ENCODE measurements at places on chromosomes 12 and 14.
A peak's percentile ranks its signal among the peaks of the same experiment; 100 is the strongest.

DNA sequence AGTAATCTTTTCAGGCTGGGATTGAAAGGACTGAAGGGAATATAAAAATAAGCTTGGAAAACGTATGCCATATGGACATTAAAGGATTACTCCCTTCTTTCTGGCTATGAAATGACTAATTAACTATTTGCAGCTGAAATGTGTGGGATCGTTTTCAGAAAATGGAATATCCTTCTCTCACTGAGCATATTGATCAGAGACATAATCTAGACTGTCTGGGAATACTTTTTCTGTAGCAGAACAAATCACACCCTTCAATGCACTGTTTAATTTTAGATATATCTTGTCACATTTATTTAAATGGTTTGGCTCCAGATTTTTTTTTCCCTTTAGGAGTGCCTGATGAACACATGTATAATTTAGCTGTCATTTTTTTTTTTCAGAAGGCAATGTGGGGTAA lies 10.8 kb upstream of the ACTR10 start:
- DNase-seq, result no peak
- H3K27me3 ChIP-seq, result no peaks in the 10 kb centered on the region
- no peaks in the 10 kb centered on the region for H3K36me3 ChIP-seq
- H3K4me1 ChIP-seq, result no peaks in the 10 kb centered on the region
- H3K4me3 ChIP-seq, result no peak overlapping the region

DNA sequence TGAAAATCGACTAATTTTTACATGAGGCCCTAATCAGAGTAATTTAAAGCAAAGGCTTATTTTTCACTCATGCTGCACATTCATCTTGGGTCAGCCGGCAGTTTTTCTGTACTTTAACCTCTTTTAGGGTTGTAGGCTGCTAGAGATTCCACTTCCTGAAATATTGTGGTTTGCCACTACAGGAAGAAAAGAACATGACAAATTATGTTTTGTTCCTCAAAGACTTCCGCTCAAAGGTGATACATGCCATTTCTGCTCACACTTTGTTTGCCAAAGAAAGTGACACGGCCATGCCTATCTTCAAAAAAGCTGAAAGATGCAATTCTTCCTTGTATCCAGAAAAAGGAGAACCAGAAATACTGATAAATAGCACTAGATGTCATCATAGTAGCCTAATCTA lies 183.4 kb upstream of the PPFIA2 start:
- DNase-seq, result no peak
- no peak overlapping the region for H3K4me3 ChIP-seq
- no peaks in the 10 kb centered on the region for H3K36me3 ChIP-seq
- H3K27ac ChIP-seq, result no peak overlapping the region
- H3K4me1 ChIP-seq, result no peaks in the 10 kb centered on the region
- no peaks in the 10 kb centered on the region for H3K27me3 ChIP-seq

DNA sequence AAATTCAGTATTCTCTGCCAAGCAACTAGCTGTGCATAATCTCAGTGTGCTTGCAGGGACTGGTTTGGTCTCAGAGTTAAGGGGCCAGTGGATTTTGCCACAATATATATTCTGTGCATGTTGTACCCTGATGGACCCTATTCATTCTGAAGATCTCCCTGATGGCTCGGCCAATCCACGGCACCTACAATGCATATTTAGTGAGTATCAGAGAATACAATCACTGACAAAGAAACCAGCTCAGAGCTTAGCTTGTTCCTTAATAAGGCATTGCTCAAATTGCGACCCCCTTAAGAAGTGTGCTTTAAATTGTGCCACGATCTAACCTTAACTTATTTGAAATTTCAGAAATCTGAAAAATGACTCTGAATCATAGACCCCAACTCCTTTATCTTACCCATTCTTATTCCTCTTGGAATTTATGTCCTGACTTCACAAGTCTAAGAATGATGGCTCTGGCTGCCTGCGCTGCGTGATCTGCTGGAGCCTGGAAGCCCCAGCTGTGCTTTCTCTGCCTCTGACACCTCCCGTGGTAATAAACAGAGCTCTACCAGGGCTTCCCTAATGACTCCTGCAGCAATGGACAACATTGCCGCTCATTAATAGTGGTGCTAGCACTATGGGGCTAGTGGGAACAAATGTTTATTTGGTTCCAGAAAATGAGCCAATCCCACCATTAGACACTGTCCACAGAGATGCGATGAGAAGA lies 9.0 kb upstream of the DCAF4 start:
- H3K4me3 ChIP-seq, result no peak overlapping the region
- no peaks in the 10 kb centered on the region for H3K4me1 ChIP-seq
- H3K27me3 ChIP-seq, result peaks cover 4% of the 10 kb centered on the region

DNA sequence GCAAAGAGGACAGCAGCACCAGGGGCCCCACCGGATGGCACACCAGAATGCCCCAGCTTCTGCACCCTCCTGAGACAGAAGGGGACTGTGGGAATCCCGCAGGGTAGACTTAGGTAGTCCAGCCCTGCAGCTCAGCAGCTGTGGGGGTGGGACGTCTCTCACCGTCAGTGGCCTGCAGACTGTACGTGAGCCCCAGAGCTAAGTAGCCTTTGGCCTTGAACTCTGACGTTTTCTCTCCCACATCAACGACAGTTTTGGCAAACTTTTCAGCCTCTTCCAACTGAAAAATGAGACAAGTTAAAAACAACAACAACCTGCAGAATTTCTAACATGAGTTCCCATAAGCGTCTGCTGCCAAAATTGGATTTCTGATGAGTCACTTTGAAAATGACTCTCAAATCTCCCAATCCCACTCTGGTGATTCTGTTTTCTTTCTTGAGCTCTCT lies 161.4 kb downstream of the TTC7B start:
- no peaks in the 10 kb centered on the region for H3K27me3 ChIP-seq
- peaks cover 17% of the 10 kb centered on the region for H3K36me3 ChIP-seq
- H3K4me3 ChIP-seq, result no peak overlapping the region
- no peak for DNase-seq

- peak overlapping the region; percentile 90 for H3K27ac ChIP-seq
- no peak for DNase-seq
These were observed 1.2 kb downstream of the RPLP0 start for GRCh38 chr12:120199595-120200306.

- DNase-seq, result peak; percentile 67
- peaks cover 24% of the 10 kb centered on the region for H3K4me1 ChIP-seq
- H3K4me3 ChIP-seq, result no peak overlapping the region
- peaks cover 54% of the 10 kb centered on the region for H3K36me3 ChIP-seq
- H3K27me3 ChIP-seq, result no peaks in the 10 kb centered on the region
These were observed 4.6 kb downstream of the AP1G2 start for GRCh38 chr14:23562822-23563472.

GRCh38 chr14:91419044-91419397 lies 1.4 kb upstream of the CCDC88C start:
- peaks cover 35% of the 10 kb centered on the region for H3K4me1 ChIP-seq
- no peaks in the 10 kb centered on the region for H3K36me3 ChIP-seq
- no peak overlapping the region for H3K27ac ChIP-seq

- H3K4me1 ChIP-seq, result peaks cover 13% of the 10 kb centered on the region
- H3K27me3 ChIP-seq, result no peaks in the 10 kb centered on the region
- no peak overlapping the region for H3K27ac ChIP-seq
- no peak overlapping the region for H3K4me3 ChIP-seq
These were observed 33.9 kb downstream of the NUMB start for GRCh38 chr14:73424453-73424852.

DNA sequence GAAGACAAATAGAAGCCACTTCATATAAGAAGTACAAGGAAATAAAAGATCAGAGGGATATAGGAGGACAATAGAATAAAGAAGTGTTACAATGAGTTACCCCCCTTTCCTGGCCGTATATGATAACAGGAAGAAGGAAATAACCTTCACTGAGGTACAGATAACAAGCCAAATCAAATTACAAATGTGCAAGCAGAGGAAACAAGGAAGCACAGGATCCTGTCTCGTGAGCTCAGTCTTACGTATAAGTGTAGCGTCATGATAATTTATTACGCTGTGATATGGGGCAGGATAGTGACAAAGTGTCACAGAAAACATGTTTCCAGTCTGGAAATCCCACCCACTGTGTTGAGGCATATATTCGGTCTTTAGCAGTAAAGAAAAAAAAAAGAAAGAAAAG lies 26.5 kb downstream of the CRACR2A start:
- H3K36me3 ChIP-seq, result no peaks in the 10 kb centered on the region
- H3K4me3 ChIP-seq, result no peak overlapping the region
- H3K27ac ChIP-seq, result no peak overlapping the region
- no peaks in the 10 kb centered on the region for H3K27me3 ChIP-seq

- no peak for DNase-seq
- H3K27me3 ChIP-seq, result no peaks in the 10 kb centered on the region
- H3K4me1 ChIP-seq, result no peaks in the 10 kb centered on the region
- H3K4me3 ChIP-seq, result no peak overlapping the region
- no peak overlapping the region for H3K27ac ChIP-seq
These were observed 133.2 kb downstream of the SLC38A4 start for GRCh38 chr12:46692606-46693005.

GRCh38 chr12:68034567-68034966 lies 45.3 kb downstream of the IFNG-AS1 start:
- no peaks in the 10 kb centered on the region for H3K27me3 ChIP-seq
- no peak overlapping the region for H3K27ac ChIP-seq
- H3K4me1 ChIP-seq, result no peaks in the 10 kb centered on the region
- DNase-seq, result no peak
- no peaks in the 10 kb centered on the region for H3K36me3 ChIP-seq

DNA sequence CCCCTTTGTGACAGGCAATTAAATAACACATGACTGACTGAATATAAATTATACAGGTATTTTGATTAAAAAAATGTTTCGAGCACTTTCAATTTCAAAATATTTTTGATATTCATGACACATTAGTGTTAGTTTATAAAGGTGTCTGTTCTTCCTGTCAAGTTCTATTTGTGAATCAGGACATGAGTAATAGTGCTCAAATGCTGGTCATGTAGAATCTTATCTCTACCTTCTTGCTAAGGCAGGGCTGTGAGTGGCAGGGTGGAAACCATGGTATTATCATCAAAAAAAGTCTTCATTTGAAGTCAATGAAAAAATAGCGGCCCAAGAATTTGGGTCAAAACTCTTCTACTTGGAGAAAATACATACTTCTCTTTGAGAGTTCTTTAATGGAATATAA lies 250.2 kb downstream of the DACT1 start:
- no peak for DNase-seq
- H3K27ac ChIP-seq, result no peak overlapping the region
- H3K4me3 ChIP-seq, result no peak overlapping the region
- no peaks in the 10 kb centered on the region for H3K27me3 ChIP-seq
- H3K36me3 ChIP-seq, result no peaks in the 10 kb centered on the region

- no peak overlapping the region for H3K4me3 ChIP-seq
- H3K4me1 ChIP-seq, result no peaks in the 10 kb centered on the region
- DNase-seq, result no peak
- H3K27me3 ChIP-seq, result no peaks in the 10 kb centered on the region
- no peaks in the 10 kb centered on the region for H3K36me3 ChIP-seq
- no peak overlapping the region for H3K27ac ChIP-seq
These were observed 205.2 kb downstream of the PAX9 start for GRCh38 chr14:36866867-36867266.

DNA sequence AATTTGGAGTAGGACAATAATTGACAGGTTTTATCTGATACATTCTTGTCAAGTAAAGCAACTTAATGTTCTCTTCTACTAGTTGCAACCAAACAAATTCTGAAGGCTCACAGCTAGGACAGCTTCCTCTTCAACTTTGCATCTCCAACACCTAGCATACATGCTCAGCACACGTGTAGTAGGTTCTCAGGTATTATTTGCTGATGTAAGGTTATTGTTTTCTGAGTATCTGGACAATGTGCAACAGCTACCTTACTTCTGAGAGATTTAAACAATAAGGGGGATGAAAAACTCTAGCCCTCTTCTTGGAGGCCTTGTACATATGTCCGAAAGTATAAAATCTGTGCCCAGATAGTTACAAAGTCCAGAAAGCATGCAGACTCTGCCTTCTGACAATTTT lies 15.5 kb upstream of the FLRT2 start:
- no peak overlapping the region for H3K27ac ChIP-seq
- H3K27me3 ChIP-seq, result no peaks in the 10 kb centered on the region
- no peak overlapping the region for H3K4me3 ChIP-seq
- DNase-seq, result no peak
- no peaks in the 10 kb centered on the region for H3K36me3 ChIP-seq
- peaks cover 7% of the 10 kb centered on the region for H3K4me1 ChIP-seq

DNA sequence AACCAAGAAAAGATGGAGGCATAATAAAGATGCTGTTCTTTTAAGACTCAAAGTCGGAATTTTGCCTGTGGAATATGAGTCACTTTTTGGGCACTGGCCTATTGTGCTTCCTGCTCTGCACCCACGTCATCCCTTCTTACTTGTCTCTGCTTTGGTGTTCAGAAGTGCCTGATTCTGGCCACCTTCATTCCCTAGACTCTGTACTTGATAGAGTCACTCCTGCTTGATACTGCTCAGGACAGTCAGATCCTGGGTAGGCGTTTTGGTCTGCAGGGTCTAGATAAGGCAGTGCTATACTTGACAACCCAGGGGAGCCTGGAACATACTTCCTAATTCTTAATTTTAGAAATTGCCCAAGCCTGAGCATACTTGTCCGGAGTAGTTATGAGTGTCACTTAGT lies 1.9 kb downstream of the LRRK2 start:
- H3K27ac ChIP-seq, result peak overlapping the region; percentile 87
- peaks cover 36% of the 10 kb centered on the region for H3K4me1 ChIP-seq
- no peaks in the 10 kb centered on the region for H3K27me3 ChIP-seq
- H3K36me3 ChIP-seq, result no peaks in the 10 kb centered on the region
- peak overlapping the region; percentile 61 for H3K4me3 ChIP-seq

DNA sequence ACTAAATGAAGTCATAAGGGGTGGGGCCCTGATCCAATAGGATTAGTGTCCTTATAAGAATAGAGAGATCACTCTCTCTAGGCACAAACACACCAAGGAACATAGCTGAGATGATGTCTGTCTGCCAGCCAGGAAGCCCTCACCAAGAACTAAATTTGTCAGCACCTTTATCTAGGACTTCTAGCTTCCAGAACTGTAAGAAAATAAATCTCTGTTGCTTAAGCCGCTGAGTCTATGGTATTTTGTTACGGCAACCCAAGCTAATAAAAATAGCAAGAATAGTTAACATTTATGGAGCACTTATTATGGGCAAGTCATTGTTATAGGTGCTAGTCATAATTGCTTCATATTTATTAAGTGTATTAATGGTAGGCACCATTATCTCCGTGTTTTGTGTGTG lies 249.6 kb downstream of the MSRB3 start:
- no peak overlapping the region for H3K4me3 ChIP-seq
- no peak for DNase-seq
- H3K36me3 ChIP-seq, result no peaks in the 10 kb centered on the region

GRCh38 chr14:50355692-50356091 lies 41.0 kb downstream of the CDKL1 start:
- H3K27me3 ChIP-seq, result no peaks in the 10 kb centered on the region
- H3K27ac ChIP-seq, result no peak overlapping the region

DNA sequence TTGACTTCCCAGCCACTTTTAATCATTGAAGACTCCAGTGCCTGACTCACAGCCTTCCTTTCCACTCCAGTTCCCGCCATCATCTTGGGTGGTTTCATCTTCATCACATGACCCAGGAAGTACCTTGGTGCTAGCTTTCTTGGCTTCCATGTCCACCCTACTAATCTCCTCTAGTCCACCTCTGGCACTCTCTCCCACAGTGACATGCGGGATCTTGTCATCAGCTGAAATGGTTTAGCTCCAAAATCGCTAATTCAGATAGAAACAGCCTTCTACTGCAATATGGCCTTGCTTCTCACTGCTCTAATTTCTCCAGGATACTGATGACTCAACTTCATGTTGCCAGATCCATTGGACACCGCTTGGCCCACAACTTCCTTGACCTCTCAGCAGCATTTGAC lies 24.5 kb downstream of the WDR20 start:
- H3K36me3 ChIP-seq, result no peaks in the 10 kb centered on the region
- no peaks in the 10 kb centered on the region for H3K27me3 ChIP-seq
- peaks cover 30% of the 10 kb centered on the region for H3K4me1 ChIP-seq

Data from suprapubic skin (tissue), 4 donors.